ENCODE measurements at places on chromosomes 2 and 18.
A peak's percentile ranks its signal among the peaks of the same experiment; 100 is the strongest.

DNA sequence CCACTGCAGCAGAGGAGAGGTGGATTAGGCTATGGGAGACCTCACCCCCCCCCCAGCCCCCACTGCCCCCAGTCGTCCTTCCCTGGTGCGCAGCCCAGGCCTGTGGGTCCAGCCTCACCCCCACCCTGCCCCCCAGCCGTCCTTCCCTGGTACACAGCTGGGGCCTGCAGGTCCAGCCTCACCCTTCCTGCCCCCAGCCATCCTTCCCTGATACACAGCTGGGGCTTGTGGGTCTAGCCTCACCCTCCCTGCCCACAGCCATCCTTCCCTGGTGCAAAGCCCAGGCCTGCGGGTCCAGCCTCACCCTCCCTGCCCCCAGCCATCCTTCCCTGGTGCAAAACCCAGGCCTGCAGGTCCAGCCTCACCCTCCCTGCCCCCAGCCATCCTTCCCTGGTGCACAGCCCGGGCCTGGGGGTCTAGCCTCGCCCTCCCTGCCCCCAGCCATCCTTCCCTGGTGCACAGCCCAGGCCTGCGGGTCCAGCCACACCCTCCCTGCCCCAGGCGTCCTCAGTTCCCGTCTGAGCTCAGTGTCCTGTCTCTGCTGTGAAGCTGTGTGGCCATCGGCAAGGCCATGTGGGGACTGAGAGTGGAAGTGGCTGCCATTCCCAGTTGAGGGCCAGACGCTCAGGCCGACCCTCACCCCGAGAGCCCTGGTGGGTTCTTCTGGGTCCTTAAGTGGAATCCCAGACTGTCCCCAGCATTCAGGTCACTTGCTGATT lies 86.8 kb upstream of the SNTG2 start:
- DNase-seq = no peak

- no peak for DNase-seq
Observed at GRCh38 chr18:34604591-34604990, 105.5 kb upstream of the DTNA start.

DNA sequence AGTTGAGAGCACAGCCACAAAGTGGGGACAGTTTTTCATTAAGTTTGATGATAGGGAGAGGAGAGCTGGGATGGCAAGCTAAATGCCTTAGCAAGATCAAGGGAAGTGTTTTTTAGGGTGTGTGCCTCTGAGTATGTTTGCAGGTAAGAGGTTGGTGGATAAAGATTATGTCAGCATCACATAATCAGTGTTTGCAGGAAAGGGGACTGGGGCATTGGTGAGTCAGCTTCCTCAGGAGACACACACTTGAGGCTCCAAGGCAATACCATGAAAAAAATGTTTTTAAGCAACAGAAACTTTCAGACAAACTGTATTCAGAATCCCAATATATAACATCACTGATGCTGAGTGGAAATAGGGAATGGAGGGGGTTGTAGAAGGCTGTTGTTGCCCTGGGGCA lies 25.4 kb upstream of the DTNB start:
- DNase-seq = no peak

DNA sequence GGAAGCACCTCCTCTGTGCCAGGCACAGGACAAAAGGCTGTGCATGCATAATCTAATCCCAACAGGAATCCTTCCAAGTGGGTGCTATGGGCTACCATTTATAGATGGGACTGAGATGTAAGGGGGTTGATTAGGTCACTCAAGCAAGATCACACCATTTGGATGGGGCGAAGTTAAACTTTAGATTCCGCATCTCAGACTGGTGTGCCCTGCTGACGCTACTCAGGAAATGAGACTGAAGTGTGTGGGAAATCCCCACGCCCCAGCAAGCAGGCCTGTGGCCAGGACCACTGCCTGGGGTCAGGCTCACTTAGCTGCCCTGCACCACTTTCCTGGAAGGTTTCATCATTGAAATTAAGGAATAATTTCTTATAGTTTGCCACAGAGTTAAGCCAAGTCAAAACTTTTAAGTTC lies 70.5 kb upstream of the PPP1CB start:
- no peak for DNase-seq

- DNase-seq = no peak
Observed at GRCh38 chr18:79687806-79688205, 8.2 kb downstream of the CTDP1 start.

- DNase-seq = no peak
Observed at GRCh38 chr2:178860551-178860950, 53.3 kb upstream of the TTN start.

- no peak for DNase-seq
Observed at GRCh38 chr18:22283397-22283796, 114.0 kb downstream of the GATA6 start.

- DNase-seq = no peak
Observed at GRCh38 chr2:135913727-135914365, 37.6 kb upstream of the MCM6 start.

- DNase-seq = no peak
Observed at GRCh38 chr2:45404807-45405297, 206.2 kb downstream of the SRBD1 start.

GRCh38 chr18:76378526-76379215 lies 116.4 kb downstream of the ZNF516 start:
- no peak for DNase-seq

GRCh38 chr2:52193804-52194203 lies 1161.9 kb upstream of the NRXN1 start:
- DNase-seq = no peak

- no peak for DNase-seq
Observed at GRCh38 chr2:163351966-163352365, 383.8 kb downstream of the FIGN start.

DNA sequence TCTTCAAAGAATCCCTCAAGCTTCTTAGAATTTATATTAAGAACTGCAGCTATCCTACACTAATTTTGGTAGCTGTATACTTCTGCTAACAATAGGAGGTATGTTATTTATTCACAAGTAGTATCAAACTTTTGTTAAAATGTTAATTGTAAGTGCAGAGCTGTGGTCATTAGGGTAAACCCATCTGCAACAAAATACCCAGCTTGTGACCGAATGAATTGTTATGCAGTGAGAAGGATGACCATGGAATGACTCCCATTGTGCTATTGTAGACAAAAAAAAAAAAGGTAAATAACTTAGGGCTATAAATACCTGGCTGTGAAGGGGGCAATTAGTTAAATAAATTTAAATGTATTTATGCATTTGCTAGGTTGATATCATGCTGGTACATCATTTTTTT lies 186.1 kb downstream of the ADCYAP1 start:
- no peak for DNase-seq

DNA sequence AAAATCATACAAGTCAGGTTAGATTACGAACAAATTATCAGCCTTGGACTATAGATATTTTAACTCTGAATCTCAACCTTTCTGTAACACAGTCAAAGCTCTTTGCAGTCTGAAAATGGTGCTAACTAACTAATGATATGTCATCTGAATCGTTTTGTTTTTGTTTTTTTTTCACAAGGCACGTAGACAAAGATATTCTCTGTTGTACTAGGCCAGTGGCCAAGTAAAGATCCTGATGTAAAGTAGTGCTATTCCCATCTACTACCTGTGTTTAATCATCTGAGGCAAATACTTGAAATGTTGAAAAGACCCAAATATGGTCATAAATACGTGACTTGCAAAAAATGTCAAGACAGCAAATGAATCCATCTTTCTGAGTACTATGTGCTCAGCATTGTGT lies 65.7 kb downstream of the REL start:
- no peak for DNase-seq

- DNase-seq = no peak
Observed at GRCh38 chr2:39202639-39203369, 41.0 kb downstream of the CDKL4 start.

- no peak for DNase-seq
Observed at GRCh38 chr2:25125976-25126375, 42.4 kb downstream of the POMC start.

GRCh38 chr18:1906421-1906820 lies 664.9 kb downstream of the METTL4 start:
- DNase-seq = peak; percentile 2

GRCh38 chr2:100561191-100561590 lies 1.6 kb upstream of the PDCL3 start:
- no peak for DNase-seq

GRCh38 chr2:66538291-66538690 lies 103.4 kb downstream of the MEIS1 start:
- DNase-seq = no peak

- no peak for DNase-seq
Observed at GRCh38 chr2:230661072-230661957, 51.3 kb upstream of the CAB39 start.

GRCh38 chr2:181902625-181903024 lies 11.1 kb downstream of the ITPRID2 start:
- DNase-seq = no peak

GRCh38 chr18:39462436-39462835 lies 1896.8 kb upstream of the CELF4 start:
- no peak for DNase-seq

- DNase-seq = no peak
Observed at GRCh38 chr2:197908990-197909776, 104.8 kb downstream of the PLCL1 start.

GRCh38 chr2:204452464-204453023 lies 92.7 kb upstream of the PARD3B start:
- peak; percentile 76 for DNase-seq

DNA sequence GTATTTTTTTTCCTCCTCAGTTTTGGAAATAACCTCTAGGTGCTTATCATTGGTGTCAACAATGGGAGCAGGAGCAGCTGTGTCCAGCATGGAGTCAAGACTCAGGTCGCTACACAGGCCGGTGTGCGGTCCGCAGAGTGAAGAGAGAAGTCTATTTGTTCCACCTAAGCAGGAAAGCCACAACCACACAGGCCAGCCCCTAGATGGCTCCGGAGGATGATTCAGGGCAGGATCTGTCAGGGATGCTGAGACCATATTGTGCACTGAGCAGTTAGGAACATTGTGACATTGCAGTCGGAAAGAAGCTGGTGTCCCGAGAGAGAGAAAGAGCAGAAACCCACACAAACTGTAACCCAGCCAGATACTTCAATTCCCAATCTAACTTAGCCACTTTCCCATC lies 136.9 kb downstream of the GAREM1 start:
- no peak for DNase-seq

GRCh38 chr2:75208738-75209137 lies 9.4 kb upstream of the TACR1 start:
- DNase-seq = no peak

DNA sequence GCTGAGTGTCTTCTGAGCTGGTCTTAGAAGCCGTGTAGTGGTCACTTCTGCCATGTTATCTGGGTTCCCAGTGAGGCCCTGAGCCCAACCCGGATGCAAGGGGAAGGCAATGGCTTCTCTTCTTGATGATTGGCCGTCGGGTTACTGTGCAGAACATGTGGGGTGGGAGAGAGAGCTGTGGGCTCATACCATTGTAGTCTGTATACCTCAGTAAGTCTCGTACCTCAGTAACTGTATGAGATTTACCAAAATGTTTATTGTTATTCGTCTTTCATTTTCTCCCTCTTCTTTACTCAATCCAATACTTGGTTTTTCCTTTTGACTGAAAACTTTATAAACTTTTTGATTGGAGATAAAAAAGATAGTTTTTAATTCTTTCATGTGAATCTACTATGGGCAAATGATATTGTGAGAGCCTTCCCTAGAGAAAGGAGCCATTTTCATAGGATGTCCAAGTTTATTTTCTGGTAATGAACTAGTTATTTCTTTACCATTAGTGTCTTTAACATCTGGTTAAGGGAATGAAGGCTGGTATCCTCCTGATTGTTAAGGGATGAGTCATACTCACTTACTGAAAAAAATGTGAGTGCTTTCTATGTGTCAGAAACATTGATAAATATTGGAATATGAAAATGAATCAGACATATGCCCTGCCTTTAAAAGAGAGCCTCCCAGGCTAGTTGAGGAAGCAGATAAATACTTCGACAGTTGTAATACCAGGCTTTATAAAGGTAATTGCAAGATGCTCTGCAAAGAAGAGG lies 129.9 kb downstream of the PRPF40A start:
- no peak for DNase-seq

- no peak for DNase-seq
Observed at GRCh38 chr2:96881349-96882195, 11.7 kb upstream of the SEMA4C start.

GRCh38 chr18:44935455-44935854 lies 254.8 kb downstream of the SETBP1 start:
- DNase-seq = no peak

GRCh38 chr18:12640881-12641200 lies 17.1 kb downstream of the SPIRE1 start:
- no peak for DNase-seq

GRCh38 chr2:64410671-64411070 lies 43.3 kb upstream of the LGALSL start:
- DNase-seq = no peak

DNA sequence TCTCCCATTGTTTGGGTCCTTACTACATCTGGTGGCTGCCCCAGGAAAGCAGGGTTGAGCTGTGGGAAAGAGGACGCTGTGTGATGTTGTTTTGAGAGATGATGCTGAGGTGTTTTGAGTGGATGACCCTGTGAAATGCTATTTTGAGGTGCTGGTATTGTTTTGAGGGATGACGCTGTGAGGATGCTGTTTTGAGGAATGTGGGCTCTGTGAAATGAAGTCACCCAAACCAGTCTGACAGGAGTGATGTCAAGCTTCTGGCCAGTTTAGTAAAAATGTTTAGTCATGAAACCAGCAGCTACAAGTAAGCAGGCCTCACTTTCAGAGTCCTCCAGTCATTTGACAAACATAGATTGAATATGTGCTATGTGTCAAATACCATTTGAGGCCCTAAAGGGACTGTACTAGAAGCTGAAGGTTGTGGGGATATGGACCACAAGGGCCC lies 16.1 kb upstream of the PUM2 start:
- no peak for DNase-seq

- no peak for DNase-seq
Observed at GRCh38 chr2:54716375-54716774, 7.1 kb upstream of the EML6 start.

- DNase-seq = no peak
Observed at GRCh38 chr2:196233021-196233804, 61.8 kb upstream of the STK17B start.

DNA sequence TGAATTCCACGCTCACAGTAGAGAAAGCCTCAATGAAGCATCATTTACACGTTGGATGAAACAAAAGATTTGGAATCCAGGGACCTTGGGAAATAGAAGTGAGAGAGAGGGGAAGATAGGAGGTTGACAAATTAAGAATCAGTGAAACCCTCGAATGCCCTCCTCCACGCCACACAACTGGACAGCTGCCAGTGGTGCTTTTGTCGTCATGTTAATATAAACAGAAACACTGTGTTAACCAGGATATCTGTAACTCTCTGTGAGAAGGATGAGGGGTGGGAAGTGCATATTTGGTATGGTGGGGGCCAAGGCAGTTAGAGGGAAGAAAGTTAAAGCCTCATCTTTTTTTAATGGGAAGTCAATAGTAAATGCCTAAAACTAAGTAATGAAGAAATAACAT lies 108.7 kb downstream of the GFPT1 start:
- DNase-seq = no peak

GRCh38 chr2:232588680-232589585 lies 38.4 kb downstream of the EIF4E2 start:
- DNase-seq = no peak

GRCh38 chr2:201887773-201888425 lies 81.6 kb downstream of the CDK15 start:
- no peak for DNase-seq

All from NCI-H1417 treated with DMSO at 0.1 percent for 48 hours (cell line).